ENCODE measurements at places on chromosomes 12 and 14.

GRCh38 chr12:110343736-110344555 lies 59.6 kb downstream of the ANAPC7 start:
- no peak for ATAC-seq

DNA sequence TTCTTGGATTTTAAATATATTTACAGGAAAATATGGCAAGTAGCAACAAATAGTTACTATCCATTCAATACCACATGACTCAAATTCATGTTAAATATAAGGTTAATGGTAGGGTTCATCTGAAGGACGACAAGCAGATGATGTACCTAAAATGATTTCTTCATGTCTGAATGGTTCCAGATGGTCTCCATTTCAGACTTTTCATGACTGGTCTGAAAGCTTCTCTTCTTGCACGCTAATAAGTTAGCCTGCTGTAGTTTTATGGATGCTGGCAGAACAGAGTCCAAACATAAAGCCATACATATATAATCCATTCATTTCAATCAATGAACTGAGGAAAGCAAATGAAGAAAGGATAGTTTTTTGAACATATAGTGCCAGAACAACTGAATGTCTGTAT lies 257.0 kb upstream of the MGAT4C start:
- no peak for ATAC-seq

DNA sequence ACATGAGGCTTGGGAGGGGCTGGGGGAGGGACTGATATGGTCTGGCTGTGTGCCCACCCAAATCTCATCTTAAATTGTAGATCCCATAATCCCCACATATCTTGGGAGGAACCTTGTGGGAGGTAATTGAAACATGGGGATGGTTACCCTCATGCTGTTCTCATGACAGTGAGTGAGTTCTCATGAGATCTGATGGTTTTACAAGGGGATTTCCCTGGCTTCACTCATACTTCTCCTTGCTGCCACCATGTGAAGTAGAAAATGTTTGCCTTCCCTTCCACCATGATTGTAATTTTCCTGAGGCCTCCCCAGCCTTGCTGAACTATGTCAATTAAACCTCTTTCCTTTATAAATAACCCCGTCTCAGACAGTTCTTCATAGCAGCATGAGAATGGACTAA lies 362.9 kb downstream of the PCNX1 start:
- ATAC-seq: no peak

DNA sequence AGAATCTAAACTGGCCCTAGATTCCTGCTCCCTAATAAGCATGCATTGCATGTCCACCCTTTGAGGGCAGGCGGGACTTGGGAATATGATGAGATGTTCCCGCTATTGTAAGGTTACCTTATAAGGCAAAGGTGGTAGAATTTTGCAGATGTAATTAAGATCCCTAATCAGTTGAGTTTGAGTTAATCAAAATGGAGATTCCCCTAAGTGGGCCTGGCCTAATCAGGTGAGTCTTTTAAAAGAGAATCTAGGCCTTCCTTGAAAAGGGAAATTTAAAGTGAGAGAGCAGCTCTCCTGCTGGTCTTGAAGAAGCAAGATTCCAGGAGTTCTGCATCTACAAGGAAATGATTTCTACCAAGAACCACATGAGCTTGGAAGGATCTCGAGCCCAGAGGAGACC lies 83.4 kb downstream of the DICER1 start:
- ATAC-seq: no peak

- ATAC-seq: no peak
These were observed 93.6 kb downstream of the TTC7B start for GRCh38 chr14:90722590-90722989.

GRCh38 chr14:61588419-61588901 lies 106.9 kb upstream of the HIF1A start:
- no peak for ATAC-seq

DNA sequence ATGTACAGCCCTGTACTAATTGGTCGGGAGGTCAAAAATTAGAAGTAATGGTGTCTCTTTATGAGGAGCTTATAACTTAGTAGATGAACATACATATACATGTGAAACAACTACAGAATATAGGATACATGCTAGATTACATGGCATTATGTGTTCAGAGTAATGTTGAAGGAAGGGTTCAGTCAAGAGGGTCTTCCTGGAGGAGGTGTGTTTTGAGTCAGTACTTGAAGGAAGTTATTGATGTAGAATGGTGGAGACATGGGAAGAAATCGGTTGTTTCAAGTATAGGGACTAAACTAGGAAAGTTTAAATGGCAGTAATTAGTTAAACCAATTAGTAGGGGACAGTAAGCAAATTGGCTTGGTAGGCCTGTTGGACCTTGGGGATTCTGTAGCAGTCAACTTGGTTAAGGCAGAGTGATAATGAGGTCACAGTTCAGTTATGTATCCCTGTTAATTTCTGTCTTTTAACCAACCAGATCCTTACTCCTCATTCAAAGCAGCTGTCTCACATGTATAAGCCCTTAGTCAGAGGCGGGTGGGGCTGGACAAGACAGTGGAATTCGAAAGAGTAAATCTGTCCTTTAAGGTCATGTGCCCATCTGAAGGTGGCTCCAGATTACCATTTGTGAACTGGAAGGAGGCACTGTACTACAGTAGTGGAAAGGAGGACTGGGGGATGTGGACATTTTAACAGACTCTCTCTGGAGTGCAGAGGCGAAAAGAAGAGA lies 3.5 kb upstream of the ANKRD52 start:
- ATAC-seq: no peak

Measured in activated T-helper 17 cell treated with anti-CD3 and anti-CD28 coated beads, Interleukin-2, amount 50 U/mL, for 72 hours (primary cell).